ENCODE measurements at places on chromosomes 16 and 17. TPM values are rescaled to one million over a fixed set of nuclear protein-coding genes. Genes with fewer than 3 reads are reported as not detected.

DNA sequence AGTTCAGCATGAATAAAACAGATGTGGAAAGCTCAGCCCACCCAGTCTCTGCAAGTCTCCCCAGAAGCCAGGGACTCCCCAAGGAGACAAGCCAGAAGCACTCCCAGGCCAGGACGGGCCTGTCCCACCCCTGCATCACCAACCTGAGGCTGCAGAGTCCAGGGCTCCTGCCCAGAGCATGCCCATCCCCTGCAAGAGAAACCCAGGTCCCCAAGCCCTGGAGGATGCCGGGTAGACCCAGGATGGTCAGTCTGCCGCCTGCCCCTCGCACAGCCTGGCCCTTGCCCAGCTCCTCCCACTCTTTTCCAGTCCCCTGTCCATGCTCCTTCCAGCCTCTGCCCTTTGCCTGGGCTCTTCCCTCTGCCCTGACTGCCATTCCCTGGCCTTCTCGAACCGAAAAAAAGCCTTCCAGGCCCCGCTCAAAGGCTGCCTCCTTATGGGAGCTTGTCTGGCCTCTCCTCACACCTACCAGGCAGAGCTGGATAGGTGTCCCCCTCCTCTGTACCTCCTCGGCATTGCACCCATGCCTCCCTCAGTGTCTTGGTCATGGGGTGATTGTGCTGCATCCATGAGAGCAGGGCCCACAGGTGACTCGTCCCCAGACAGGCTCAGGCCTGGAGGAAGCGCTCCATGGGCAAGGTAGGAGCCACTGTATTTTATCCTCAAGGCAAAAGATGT, 44.8 kb downstream of the BEAN1 start:
- ATAC-seq: no peak

- ATAC-seq: no peak
Measured at GRCh38 chr16:19166500-19166899, 1.5 kb upstream of the SYT17 start.

- ATAC-seq: peak; percentile 53
Measured at GRCh38 chr17:8056232-8056975, 17.5 kb downstream of the ALOX15B start.

DNA sequence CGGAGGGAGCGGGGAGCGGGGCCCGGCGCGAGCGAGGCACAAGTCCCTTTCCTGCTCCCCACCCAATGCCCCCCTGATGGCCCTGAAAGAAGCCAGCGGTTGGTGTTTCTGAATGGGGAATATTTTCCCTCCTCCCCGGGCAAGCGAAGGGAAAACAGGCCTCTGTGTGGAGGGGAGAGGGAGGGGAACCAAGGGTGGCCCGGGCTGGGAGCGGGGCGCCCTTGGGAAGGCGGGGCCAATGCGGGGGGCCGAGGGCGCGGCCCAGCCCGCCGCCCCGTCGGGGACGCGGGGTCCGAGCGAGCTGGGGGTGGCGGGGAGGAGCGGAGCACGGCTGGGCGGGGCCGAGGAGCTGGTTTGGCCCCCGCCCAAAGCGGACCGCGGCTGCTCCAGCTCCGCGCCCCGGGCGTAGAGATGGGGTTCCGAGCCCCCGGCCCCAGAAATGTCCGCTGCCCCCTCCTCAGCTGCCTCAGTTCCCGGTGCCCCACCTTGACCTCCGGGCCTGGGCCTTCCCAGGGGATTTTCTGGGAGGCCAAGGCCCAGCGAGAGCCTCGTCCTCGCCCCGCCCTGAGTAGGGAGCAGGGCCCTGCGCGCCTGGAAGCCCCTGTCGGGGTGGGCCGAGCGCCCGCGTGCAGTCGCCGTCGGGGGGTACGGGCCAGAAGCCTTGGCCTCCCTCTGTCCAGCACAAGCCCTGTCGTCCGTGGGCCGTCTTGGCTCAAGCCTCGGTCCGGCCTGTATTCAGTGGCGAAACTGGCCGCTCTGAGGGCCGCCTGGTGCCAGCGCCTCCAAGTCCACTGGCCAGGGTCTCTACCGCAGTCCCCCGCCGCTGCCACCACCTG, 3.9 kb upstream of the HEXIM1 start:
- ATAC-seq: no peak

DNA sequence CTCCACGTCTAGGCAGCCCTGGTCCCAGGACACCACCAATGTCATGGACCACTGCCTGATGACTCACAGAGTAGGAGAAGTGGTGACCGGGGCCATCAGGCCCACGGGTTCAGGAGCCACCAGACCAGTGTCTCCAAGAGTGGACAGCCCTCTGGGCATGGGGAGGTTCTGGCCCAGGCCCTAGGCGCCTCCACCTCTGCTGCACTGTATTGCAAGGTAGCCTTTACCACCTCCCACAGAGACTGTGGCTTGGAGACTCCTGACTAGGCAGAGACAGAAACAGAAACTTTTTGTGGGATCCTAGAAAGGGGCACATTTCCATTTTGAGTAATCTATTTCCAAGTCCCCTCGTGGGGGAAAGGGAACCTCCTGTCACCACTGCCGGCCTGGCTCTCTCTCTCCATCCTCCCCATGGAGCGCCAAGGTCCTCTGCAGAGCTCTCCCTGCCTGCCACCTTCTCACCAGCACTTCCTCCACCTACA, 2.9 kb downstream of the CDIP1 start:
- no peak for ATAC-seq

GRCh38 chr17:43211480-43212402, at the start of gene TMEM106A:
Gene TMEM106A (plus strand): TSS chr17:43211875. CDS start chr17:43213042, 1,167 bp downstream.
- peak; percentile 82 for ATAC-seq

GRCh38 chr17:21286909-21287702, 2.6 kb downstream of the MAP2K3 start:
- ATAC-seq: peak; percentile 27

- no peak for ATAC-seq
Measured at GRCh38 chr16:75058806-75059205, 57.8 kb downstream of the LDHD start.

- no peak for ATAC-seq
Measured at GRCh38 chr17:39737206-39737759, 455 bp upstream of the GRB7 start.

DNA sequence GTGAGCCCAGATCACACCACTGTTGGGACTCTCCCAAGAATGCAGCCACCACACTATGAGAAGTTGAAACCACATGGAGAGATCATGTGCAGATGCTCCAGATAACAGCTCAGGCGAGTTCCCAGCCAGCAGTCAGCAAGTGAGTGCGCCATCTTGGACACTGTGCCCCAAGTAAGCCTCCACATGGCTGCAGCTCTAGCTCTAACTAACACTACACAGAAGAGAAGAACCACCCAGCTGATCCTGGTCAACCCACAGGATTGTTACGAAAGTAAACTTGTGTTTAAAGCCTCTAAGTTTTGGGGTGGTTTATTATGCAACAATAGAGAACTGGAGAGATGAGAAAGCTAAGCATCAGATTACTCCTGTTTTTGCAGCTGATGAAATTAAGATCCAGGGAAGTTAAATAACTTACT, 25.8 kb downstream of the SLC38A7 start:
- ATAC-seq: no peak

GRCh38 chr17:46053911-46054534, 55.0 kb downstream of the STH start:
- no peak for ATAC-seq

DNA sequence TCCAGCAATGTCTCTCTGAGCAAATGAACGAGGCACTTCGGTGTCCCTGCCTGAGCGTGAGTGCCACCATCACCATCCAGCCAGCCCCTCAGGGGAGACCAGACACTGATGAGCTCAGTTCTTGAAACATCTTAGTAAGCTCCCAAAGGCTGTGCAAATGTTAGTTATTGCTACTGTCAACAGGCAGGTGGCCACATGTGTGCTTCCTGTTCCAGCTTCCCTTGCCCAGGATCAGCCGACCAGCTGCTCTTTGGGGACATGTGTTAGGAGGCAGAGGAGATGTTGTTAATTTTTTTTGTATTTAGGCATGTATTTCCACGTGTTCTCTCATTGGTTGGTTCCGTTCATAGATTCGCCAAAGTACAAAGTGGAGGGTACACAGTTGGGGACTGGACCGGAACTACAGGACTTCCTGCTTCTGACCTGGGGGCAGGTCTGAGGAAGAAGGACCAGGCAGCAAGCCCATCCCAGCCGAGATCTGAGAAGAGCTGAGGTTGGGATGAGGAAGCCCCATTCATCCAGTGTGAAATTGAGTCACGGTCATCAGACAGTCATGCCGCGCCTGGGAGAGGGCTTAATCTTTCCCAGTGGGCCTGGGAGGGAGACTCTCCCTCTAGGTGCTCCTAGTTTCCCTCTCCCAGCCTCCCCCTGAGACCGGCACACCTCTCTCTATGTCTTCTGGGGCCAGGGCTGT, 3.8 kb downstream of the TTYH2 start:
- no peak for ATAC-seq

DNA sequence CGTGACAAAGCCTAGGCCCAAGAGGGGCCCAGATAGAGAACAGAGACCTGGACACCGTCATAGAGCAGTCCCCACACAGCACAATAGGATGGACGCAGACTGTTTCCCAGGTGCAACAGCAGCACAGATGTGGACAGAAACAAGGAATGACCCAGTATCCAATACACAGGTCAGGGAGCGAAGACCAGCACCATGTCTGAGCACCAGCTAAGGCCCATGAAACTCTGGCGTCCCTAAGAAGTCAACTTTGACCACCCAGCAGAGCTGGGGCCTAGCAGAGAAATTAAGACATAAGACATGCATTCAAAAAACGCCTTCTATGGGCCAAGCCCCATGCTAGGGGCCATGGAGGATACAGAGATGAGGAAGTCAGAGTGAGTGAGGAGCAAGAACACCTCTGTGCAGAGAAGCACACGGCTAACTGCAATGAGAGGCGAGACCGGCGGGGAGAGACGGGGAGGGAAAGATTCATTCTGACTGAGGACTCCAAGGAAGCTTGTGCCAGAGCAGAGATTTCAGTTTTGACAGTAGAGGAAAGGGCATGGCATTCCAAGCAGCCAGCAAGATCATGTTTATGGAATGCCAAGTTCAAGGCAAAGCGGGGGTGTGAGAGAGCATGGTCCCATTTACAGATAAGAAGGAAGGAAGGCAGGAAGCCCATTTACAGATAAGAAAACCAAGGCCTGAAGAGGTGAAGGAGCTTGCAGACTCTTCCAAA, 50.8 kb downstream of the PITPNM3 start:
- no peak for ATAC-seq

GRCh38 chr16:84298376-84298899, 3.8 kb downstream of the WFDC1 start:
- ATAC-seq: no peak

GRCh38 chr17:49341356-49341755, 20.7 kb downstream of the ZNF652 start:
- no peak for ATAC-seq

Gene CLEC10A
- 0.92 TPM for total RNA-seq

Gene ABCA9
- 1.3 TPM for total RNA-seq

Gene RAB37
- total RNA-seq: 0.96 TPM

Gene CCL17
- 1.6 TPM for total RNA-seq

All from esophagus mucosa (tissue), 1 donor.